ENCODE measurements at places on chromosomes 7 and 10.

- no peak for DNase-seq
These were observed 12.3 kb downstream of the ZYX start for GRCh38 chr7:143393267-143394041.

DNA sequence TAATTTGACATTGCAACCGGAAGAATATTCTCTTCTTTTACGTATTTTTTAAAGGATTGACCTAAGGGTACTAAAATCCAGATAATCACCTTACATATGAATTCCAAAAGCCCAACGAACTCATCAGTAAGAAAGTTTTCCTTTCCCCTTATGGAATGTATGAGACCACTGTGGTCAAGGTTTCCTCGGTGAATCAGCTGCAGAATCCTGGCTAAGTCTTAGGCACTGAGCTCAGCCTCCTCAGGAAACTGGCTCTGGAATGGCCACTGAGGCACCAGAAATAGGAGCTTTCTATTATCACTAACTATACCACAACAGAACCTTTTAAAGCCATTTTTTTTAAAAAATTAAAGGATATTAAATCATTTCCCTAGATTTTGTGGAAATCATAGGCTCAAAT is 21.0 kb downstream of the SVIL start:
- DNase-seq: no peak

DNA sequence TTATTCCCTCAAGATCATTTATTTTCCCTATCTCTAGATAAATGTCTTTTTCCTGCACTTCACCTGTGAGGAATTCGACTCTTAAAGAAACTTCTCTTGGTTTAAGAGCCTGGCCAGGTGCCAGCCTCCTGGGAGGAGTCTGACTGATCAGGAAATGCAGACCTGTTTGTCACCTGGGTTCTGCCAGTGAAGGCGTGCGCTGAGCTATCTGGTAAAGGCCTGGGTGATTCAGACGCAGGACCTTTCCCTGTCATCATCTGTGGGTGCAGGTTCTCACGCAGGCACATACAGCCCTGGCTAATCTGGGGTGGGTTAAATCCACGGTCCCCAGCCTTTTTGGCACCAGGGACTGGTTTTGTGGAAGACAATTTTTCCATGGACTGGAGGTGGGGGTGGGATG is 65.3 kb upstream of the AQP1 start:
- no peak for DNase-seq

- DNase-seq: no peak
These were observed 92.0 kb downstream of the PDGFA start for GRCh38 chr7:427506-428103.

GRCh38 chr7:130063036-130063435 is 7.3 kb upstream of the KLHDC10 start:
- DNase-seq: no peak

DNA sequence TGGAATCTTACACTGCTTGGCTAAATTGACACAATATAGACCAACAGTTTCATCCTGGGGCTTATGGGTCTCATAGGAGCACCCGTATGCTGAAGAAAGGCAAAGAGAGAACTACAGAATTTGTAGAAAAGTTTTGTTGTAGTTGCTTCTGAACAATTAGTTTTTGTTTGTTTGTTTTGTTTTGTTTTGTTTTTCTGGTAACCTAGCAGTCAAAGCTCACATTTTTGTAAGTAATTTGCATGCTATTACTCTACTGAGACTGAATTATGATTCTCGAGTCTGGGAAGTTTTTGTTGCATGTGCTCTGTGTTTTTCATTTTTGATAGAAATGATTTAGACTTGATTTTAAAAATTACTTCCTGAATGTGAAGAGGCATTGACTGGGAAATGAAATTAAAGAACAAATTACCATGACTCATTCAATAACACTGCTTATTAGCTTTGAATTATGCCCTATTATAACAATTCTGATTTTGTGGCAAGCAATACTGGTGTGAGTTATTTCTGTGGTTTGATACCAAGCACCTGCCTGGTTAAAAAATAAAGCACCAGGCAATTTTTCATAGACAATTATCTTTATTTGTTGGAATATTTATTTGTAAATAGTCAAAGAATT is 438 bp downstream of the LSMEM1 start:
- no peak for DNase-seq

DNA sequence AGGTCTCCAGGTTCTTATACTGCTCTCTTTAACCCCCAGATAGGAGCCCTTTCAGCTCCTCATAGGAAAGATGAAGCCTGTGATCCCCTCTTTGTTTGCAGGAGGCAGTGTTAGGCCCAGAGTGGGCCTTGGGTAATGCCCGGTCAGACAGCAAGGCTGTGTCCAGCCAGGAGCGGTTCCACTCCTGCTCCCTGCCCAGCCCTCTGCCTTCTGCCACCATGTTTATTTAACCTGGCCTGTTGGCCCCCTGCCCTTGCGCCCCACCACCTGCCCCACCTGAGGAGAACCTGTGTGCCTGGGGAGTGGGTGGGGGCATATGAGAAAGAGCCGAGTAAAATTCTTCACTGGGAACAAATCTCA is 24.3 kb downstream of the CDH23 start:
- no peak for DNase-seq

- peak; percentile 24 for DNase-seq
These were observed 29.9 kb upstream of the ZMIZ1 start for GRCh38 chr10:79038841-79039201.

- DNase-seq: no peak
These were observed 57.2 kb upstream of the PITRM1 start for GRCh38 chr10:3229815-3230214.

GRCh38 chr7:48011323-48011722 is 17.6 kb downstream of the SUN3 start:
- DNase-seq: no peak

DNA sequence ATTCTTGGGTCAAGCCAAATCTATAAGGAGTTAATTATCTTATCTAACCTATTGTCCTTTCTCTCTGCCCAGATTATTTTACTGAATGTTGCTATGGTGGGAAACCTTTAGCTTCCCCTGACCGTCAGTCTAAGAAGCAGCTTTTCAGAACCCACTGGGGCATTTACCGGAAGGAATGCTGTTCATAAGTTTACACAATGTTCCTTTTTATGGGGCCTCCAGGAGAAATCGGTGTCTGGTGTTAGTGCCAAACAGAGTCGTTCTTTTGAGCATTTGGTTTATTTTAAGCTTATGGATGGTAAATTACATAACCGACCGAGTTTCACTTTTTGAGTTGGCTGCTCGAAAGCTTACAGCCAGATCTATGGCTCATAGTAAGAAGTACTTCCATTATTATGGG is 111.9 kb downstream of the CACNB2 start:
- no peak for DNase-seq

- no peak for DNase-seq
These were observed 19.0 kb upstream of the PPIF start for GRCh38 chr10:79328147-79328701.

GRCh38 chr7:24963218-24963617 is 16.8 kb downstream of the OSBPL3 start:
- no peak for DNase-seq

DNA sequence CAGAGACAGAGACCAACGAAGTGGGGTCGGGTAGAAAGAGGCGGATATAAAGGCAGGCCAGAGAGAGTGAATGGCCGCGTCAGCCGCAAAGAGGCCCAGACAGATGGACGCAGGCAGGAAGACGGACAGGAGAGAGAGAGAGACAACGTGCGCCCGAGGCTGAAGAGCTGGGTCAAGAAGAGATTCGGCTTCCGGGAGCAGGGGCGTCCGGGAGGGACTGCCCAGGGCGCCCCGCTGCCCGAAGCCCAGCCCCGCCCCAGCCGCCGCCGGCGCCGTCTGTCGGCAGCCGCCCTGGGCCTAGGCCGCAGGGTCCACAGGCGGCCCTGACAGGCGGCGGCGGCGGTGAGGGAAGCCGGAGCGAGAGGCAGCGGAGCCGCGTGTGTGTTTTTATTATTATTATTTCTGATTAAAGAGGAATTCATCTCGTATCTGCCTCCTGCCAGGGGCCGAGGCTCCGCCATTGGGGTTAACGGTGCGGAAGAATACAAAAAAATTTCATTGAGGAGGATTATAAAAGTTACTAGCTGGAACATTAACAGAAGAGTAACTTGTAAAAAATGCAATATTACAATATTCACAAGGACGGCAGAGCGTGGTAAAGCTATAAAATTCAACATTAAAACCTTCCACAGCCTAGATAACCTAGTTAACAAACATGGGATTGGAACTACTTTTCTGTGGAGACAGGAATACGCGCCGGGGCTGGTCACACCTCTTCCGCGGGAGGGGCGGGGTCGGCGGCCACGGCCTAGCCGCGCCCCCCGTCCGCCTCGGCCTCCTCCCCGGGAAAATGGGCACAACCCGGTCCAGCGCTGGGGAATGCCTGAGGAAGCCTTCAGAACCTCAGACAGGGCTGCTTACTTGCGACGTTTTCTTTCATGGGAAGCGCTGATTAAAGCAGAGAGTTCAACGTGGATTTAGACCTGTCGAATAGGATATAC is 29.7 kb upstream of the PAX2 start:
- no peak for DNase-seq

DNA sequence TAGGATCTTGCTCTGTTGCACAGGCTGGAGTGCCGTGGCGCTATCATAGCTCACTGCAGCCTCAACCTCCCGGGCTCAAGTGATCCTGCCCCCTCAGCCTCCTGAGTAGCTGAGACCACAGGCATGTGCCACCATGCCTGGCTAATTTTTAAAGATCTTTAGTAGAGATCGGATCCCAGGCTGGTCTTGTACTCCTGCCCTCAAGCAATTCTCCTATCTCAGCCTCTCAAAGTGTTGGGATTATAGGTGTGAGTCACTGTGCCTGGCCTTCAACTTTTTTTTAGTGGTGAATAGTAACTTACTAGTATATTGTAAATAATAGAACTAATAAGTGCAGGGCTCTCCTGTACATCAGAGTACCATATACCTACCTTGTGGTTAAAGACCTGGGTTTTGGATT is 52.1 kb upstream of the LMTK2 start:
- DNase-seq: no peak

- DNase-seq: no peak
These were observed 90.2 kb downstream of the ZNF467 start for GRCh38 chr7:149683181-149683580.

GRCh38 chr10:44801383-44802327 is 109.5 kb upstream of the TMEM72 start:
- no peak for DNase-seq

DNA sequence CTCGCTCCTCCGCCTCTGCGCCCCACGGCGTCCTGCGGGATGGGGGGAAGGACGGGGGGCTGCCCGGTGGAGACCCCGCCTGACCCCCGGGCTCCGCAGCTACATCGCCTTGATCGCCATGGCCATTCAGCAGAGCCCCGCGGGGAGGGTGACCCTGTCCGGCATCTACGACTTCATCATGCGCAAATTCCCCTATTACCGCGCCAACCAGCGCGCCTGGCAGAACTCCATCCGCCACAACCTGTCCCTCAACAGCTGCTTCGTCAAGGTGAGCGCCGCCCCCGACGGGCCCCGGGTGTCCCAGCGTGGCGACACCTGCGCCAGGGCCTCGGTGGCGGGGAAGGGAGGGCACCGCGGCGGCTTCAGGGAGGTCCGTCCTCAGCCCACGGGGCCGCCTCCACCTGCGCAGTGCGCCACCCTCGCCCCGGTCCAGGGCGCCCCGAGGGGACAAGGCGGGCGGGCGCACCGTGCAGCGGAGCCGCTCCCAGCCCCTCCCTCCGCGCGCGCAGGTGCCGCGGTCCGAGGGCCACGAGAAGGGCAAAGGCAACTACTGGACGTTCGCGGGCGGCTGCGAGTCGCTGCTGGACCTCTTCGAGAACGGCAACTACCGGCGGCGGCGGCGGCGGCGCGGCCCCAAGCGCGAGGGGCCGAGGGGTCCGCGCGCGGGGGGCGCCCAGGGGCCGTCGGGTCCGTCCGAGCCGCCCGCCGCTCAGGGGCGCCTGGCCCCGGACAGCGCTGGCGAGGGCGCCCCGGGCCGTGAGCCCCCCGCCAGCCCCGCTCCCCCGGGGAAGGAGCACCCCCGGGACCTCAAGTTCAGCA is 793 bp downstream of the FOXL3 start:
- no peak for DNase-seq

DNA sequence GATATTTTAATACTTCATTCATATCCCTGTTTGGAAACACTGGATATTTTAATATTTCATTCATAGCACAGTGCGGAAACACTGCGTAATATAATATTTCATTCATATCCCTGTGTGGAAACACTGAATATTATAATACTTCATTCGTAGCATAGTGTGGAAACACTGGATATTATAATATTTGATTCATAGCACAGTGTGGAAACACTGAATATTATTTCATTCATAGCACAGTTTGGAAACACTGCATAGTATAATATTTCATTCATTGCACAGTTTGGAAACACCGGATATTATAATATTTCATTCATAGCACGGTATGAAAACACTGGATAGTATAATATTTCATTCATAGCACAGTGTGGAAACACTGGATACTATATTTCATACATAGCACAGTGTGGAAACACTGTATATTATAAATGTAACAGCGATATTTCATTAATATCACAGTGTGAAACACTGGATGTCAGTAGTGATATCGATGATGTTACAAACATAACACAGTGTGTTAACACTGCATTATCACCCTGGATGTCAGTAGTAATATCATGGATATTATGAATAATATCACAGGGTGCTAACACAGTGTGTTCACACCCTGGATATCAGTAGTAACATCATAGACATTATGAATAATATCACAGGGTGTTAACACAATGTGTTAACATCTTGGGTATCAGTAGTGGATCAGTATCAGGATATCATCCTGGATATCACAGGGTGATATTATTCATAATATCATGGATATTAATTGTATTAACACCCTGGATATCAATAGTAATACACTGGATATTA is 2.9 kb upstream of the TMEM225B start:
- DNase-seq: no peak

GRCh38 chr7:134691546-134692343 is 45.1 kb downstream of the BPGM start:
- no peak for DNase-seq

- no peak for DNase-seq
These were observed 23.7 kb upstream of the MRC1 start for GRCh38 chr10:17785276-17785930.

DNA sequence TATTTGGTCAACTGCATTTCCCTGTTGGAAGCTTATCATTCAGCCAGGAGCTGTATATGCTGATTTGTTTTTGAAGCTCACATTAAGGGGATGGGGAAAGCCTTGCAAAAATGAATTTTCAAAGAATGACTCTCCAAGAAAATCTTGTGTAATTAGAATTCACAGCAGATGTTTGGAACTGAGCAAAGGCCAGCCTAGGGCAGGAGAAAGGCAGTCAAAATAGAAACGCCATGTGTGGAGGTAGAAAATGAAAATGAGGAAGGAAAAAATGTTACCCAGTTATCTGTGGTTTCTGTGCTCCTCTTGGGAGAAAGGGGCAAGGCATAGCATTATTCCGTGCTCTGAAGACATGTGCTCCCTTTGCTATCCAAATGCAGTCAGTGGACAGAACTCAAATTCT is 93.5 kb downstream of the NRP1 start:
- no peak for DNase-seq

GRCh38 chr10:86601956-86602602 is 52.3 kb upstream of the OPN4 start:
- no peak for DNase-seq

- no peak for DNase-seq
These were observed 232.9 kb downstream of the FOXP2 start for GRCh38 chr7:114647518-114647917.
